Forelimb muscle (tissue), 1 donor: ENCODE measurements at places on chromosomes 1 and 21.

DNA sequence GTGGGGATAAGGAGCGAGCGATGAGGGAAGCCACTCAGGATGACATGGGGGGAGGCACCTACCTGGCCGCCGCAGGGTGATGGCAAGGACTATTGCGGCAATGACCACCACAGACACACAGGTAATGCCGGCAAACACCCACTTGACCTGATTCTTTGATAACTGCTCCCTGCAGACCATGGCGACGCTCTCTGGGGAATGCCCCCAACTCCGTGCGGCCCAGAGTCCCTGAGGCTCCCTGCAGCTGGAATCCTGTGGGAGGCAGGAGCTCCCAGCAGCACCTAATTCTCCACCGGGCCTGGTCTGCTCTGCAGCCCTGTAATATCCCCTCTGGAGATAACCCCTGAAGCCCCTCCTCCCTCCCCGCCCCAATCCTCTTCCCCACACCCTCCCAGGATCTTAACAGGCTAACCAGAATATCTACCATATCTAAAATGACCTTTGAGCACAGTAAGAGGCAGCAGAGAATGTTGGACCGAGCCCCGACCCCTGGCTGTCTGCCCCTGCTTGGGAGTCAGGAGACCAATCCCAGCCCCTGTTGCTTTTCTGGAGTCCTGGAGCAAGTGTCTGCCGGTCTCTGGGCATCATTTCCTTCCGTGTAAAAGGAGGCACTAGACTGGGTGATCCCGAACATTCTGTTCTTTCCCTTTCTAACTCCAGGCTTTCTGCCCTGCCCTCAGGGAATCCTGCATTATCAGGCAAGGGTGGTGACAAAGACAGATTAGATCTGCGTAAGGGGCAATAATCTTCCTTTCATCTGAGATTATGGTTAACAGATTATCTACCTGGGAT, at the start of gene FAM151A:
Gene FAM151A (minus strand): TSS at position 310 of the 792 bp plus-strand sequence. CDS start 130 bp downstream, at position 180.
- no peak for DNase-seq

DNA sequence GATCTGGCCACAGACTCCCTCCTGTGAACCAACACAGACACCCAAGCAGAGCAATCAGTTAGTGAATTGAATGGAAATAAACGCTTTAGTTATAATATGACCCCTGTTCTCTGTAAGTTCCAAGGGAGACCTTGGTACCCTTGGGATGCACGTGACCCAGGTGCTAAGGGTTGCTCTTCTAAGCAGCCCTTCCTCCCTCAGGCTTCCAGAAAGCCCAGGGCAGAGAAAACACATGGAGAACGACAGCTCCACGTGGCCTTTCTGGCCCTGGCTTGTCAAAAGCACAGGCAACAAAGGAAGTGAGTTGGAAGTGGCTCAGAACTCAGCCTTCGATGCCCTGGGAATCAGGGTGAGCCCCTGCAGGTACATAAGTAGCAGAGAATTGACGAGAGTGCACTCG, 57.4 kb downstream of the LACTBL1 start:
- DNase-seq, result no peak

GRCh38 chr21:44888581-44889550, 15.4 kb upstream of the PTTG1IP start:
- no peak for DNase-seq

DNA sequence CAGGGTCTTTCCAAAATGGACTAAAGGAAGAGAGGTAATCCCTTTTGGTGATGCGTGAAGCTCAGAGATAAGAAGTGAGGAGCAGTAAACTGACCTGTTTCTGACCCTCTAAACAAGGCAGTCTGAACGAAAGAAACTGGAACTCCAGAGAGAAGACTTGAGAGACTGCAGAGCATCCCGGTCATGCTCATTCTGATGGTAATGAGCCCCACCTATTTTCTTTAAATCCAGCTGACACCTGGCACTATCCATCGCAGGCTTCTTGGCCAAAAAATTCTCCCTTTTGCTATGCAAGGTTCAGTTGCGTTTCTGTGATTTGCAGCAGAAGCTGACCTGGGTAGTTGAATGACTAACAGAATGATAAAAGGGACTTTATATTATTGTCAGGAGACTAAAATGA, 105.9 kb upstream of the KCNK2 start:
- DNase-seq, result no peak

DNA sequence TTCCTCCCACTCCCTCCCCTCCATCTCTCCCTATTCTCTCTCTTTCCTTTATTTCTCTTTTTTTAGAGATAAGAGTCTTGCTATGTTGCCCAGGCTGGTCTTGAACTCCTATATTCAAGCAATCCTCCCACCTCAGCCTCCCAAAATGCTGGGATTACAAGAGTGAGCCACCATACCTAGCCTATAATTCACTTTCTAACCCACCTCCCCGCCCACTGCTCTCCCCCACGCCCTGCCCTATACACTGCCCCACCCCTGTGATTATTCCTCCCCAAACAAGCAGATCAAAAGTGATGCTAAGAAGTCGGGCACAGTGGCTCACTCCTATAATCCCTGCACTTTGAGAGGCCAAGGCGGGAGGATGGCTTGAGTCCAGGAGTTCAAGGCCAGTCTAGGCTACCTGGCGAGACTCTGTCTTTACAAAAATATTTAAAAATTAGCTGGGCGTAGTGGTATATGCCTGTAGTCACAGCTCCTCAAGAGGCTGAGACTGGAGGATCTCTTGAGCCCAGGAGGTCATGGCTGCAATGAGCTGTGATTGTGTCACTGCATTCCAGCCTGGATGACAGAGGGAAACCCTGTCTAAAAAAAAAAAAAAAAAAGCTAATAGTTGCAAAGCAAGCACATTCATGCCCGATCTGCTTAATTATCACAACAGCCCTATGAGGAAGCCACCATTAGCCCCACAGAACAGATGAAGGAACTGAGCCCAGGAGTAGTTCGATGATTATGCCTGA, 12.8 kb upstream of the E2F2 start:
- DNase-seq, result no peak
